CD4-positive, alpha-beta T cell treated with Interleukin-17A for 1 hour (primary cell): ENCODE measurements at places on chromosomes 5 and 9.

- no peak for DNase-seq
Observed at GRCh38 chr9:89879276-89879675, 274.5 kb downstream of the GADD45G start.

GRCh38 chr5:177489119-177489716 is 8.2 kb downstream of the PDLIM7 start:
- DNase-seq, result no peak

- DNase-seq, result no peak
Observed at GRCh38 chr5:116858705-116859333, 284.2 kb upstream of the SEMA6A start.

GRCh38 chr5:76269932-76270610 is 133.0 kb upstream of the IQGAP2 start:
- DNase-seq, result no peak

DNA sequence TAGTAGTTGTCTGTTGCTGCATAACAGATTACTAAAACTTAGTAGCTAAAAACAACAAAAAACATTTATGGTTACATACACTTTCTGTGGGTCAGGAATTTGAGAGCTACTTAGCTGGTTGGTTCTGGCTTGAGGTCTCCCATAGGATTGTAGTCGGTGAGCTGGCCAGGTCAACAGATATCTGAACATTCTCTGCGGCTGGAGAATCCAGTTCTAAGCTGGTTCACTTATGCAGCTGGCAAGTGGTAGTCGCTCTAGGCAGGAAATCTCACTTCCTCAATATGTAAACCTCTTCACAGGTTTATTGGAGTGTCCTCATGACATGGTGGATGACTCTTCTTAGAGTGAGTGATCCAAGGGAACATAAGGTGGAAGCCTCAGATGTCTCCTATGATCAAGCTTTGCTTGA is 65.7 kb upstream of the TNFAIP8 start:
- DNase-seq, result peak; percentile 41

- no peak for DNase-seq
Observed at GRCh38 chr5:102760815-102761214, 5.7 kb downstream of the PAM start.

- no peak for DNase-seq
Observed at GRCh38 chr5:56489272-56489671, 256.1 kb upstream of the ANKRD55 start.

GRCh38 chr9:18319918-18320445 is 154.0 kb upstream of the ADAMTSL1 start:
- DNase-seq, result no peak

DNA sequence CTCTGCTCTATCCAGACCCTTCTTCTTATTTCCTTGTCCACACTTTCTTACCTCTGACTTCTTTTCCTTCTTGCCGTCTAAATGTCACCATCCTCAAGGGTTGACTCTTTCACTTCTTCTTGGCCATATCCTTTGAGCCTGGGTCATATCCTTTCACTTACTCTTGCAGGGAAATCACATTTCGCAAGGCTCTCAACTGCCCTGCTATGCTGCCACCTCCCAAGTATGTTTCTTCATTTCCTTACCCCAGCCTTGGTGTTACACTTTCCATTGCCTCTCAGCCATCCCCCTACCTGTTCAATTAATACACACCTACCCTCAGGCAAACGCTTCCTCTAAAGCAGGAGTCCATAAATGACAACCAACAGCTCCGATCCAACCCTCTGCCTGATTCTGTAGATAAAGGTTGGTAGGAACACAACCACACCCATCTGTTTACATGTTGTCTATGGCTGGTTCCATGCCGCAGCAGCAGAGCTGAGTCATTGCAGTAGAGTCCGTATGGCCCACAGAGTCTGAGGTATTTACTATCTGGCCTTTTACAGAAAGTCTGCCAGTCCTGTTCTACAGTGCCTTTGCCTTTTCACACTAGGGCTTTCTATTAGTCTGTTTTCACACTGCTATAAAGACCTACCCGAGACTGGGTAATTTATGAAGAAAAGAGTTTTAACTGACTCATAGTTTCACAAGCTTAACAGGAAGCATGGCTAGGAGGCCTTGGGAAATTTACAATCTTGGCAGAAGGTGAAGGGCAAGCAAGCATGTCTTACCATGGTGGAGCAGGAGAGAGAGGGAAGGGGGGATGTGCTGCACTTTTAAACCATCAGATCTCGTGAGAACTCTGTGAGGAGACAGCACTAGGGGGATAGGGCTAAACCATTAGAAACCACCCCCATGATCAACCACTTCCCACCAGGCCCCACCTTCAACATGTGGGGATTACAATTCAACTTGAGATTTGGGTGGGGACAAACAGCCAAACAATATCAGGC is 97.9 kb downstream of the SV2C start:
- no peak for DNase-seq

GRCh38 chr5:41736641-41737040 is 133.6 kb downstream of the OXCT1 start:
- DNase-seq, result no peak

DNA sequence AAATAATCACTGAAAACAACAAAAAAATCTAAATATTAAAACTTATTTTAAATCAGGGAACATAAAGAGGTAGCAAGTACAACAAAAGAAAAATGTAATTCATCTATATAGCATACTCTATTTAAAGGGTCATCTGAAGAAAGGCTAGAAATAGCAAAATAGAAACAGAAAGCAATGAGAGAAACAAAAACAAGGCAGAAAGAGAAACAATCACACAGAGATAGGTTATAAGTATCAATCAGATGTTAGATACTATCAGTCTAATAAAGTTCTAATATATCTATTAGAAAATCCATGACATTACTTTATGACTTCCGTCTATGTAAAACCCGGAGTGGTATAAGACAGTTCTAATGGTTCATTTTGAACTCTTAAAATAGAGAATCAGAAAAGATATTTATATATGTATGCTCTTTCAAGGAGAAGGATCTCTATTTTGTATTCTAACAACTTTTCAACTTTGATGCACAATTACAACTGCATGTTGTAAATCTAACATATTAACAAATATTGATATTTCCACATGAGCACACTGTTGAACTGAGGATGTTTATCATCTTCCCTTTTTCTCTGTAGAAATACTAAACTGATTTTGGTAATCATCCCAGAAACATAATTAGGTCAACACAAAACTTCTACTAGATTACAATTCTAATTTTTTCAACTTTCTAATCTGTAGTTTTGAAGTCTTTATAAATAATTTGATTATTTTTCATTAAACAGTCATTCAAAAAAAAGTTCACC is 15.8 kb downstream of the RICTOR start:
- no peak for DNase-seq

- no peak for DNase-seq
Observed at GRCh38 chr5:3347741-3348140, 247.9 kb upstream of the IRX1 start.

GRCh38 chr9:101427957-101428655 is 7.5 kb downstream of the ALDOB start:
- no peak for DNase-seq

DNA sequence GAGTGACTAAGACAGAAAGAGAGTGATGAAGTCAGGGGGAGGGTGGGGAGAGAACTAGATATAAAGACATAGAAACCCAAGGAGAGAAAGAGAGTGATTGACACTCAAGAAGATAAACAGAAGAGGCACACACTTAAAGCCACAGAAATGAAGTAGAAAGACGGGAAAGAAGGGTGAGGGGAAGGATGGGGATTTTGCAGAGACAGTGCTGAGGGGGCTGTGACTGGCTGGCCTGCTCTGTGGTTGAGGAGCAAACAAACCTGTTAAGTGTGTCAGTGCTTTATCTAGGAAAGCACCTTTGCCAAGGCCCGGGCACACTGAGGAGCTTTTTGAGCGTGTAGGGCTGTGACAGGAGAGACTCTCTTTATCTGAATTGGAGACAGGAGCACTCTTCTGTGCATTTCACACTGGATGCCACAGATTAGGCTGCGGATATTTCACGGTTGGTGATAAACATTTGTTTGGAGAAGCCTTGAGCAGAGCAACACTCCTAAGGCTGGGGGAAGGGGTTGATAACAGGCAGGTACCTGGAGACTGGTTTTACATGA is 109.1 kb downstream of the DOCK2 start:
- DNase-seq, result no peak

- no peak for DNase-seq
Observed at GRCh38 chr5:112005623-112005930, 248.6 kb upstream of the NREP start.

DNA sequence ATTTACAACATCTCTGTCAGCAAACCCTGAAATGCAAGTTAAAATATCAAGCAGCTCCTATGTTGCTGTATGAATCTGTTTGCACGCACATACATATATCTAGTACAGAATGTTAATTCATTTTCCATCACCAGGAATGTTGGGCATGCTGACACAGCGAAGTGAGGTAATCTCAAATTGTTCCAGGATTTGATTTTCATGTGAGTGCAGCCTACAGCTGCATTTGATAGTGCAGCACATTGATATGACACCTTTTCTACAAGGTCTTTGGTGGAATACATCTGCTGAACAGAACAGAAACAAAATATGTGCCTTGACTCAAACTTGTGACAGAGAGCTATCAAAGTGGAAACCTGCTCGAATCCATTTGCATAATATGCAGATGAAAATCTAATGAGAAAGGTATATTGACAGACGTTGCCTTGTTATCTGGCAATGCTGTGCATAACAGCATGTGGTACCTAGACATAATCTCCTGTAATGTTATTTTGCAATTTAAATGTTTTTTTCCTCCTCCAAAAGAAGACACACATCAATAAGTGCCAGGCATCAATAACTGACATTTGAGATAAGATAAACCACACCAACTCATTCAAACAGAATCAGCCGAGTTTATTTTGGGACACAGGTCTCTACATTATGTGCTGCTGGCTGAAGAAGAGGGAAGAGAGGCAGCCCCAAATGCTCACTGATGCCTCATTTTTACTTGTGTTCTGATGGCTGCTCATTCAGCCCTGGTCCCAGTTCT is 512.2 kb downstream of the ZNF608 start:
- no peak for DNase-seq

DNA sequence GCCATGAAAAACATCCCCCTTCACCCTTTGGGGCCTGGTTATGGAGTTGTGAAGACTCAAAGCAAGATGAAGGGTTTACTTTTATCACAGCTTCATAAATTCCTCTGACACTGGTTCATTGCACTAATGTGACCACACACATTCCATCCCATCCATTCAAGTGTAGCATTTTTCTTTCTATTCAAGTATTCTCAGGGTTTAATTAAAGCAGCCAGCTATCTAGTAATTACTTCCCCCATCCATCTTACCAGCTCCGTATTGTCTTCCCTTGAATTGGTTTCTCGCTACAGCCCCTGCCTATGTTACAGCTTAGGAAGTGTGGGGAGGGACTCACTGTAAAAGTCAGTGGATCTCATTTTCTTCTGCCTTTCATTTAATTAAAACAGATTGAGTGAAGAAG is 387.0 kb upstream of the RFX3 start:
- DNase-seq, result no peak

GRCh38 chr9:125883565-125884217 is 136.5 kb downstream of the PBX3 start:
- DNase-seq, result no peak

- DNase-seq, result no peak
Observed at GRCh38 chr5:31268686-31269085, 75.2 kb downstream of the CDH6 start.

DNA sequence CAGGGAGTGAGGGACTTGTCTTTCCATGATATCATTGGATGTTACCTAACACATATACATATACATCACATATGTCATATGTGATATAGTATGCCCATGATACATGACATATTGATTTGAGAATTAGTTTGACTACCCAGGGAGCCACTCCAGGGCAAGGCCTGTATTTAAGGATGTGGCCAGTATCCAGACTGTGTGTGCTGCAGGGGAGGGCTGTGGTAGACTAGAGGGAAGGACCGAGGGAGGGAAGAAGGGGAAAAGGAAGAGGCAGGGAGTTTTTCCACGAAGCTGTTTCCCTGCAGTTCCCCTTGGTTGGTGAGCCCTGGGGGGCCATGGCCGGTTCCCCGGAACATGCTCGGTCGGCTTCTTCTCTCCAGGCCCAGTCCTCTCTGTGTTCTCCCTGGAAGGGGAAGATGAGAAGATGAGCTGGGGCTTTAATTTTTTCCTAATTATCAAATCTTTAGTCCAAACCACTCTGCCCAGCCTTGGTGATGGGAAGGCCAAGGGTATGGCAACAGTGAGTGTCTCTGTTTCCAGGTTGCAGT is 48.7 kb downstream of the NSUN2 start:
- DNase-seq, result no peak

- DNase-seq, result no peak
Observed at GRCh38 chr5:143495821-143496275, 92.4 kb upstream of the NR3C1 start.

DNA sequence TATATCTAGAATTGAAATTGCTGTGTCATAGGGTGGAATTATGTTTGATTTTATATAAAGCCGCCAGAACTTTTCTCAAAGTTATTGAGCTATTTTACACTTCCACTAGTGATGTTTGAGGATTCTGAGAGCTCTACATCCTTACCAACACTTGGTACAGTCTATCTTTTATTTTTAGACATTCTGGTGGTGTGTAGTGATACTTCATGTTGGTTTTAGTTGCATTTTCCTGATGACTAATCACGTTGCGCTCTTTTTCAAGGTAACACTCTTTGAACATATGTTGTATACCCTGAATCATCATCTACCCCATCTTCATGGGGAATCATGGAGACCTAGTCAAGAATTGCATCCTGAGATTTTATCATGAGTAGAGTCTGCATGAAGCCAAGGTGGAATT is 141.7 kb downstream of the NXNL2 start:
- DNase-seq, result no peak

DNA sequence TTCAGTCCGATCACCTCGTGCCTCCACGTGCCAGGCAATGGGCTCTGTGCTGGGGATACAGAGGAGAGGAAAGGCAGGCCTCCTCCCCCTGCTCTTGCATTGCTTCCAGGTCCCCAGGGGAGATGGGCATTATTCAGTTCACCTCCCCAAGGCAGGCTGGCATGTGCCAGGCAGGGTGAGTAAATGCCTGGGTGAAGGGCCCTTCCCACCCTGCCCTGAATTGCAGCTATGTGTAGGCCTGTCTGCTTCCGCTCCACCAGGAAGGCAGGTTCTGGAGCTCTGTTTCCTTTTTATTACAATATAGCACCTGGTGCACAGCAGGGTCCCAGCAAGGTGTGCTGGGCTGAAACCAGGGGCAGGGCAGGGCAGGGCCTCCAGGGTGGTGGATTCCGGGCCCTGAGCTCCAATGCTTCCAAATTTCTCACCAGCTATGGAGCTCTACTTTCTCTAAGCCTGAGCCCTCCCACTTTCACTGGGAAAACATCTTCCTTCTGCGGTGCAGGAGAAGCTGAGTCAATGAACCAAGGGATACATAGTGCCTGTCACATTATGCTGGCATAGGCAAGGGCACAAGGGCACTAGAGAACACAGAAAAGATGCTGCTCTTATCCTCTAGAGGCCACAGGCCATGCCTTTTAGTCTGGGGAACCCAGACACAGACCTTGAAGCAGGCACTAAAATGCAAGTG is 42.0 kb downstream of the SHB start:
- no peak for DNase-seq
